ENCODE measurements at places on chromosomes 1 and 21.

DNA sequence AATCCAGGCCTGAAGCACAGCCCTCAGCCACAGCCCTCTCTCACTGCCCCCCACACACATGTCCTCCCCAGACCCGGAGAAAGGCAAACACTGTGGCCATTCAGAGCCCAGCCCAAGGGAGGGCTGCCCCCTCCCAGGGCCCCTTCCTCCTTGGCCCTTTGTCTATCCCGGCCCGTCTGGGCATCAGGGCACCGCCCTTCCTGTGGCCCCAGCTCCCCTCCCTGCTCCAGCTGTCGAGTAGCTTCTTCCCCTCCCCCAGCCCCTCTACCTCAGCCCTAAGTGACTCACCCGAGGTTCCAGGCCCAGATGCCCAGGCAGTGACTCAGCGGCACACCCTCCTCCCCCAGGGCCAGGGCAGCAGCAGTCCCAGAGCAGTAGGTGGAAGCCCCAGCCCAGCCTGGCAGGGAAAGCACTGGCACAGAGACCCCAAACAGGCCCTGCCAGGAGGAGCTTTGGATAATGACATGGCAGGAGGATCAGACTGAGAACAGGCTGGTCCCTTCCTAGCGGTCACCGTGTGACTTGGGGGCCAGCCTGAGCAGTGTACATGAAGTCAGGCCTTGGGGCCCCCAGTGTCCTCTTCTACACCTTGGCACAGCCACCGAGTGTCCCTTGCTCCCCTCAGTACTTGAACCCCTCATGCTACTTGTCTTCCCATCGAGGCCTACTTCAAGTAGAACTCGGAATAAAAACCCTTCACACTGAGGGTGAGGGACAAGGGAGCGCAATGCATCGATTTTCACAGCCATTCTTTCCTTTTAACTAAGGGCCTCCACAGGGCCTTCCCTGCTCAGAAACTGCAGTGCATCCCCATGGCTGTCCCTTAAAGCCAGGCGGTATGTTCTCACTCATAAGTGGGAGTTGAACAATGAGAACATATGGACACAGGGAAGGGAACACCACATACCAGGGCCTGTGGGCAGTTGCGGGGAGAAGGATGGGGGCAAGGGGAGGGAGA, 1.0 kb upstream of the S100A2 start:
- DNase-seq, result peak; percentile 81

GRCh38 chr1:209457401-209458125, 126.0 kb upstream of the CAMK1G start:
- no peak for DNase-seq

GRCh38 chr1:116853680-116854402, 55.9 kb upstream of the PTGFRN start:
- DNase-seq, result no peak

GRCh38 chr1:112699425-112700144, 7.3 kb downstream of the RHOC start:
- DNase-seq, result no peak

DNA sequence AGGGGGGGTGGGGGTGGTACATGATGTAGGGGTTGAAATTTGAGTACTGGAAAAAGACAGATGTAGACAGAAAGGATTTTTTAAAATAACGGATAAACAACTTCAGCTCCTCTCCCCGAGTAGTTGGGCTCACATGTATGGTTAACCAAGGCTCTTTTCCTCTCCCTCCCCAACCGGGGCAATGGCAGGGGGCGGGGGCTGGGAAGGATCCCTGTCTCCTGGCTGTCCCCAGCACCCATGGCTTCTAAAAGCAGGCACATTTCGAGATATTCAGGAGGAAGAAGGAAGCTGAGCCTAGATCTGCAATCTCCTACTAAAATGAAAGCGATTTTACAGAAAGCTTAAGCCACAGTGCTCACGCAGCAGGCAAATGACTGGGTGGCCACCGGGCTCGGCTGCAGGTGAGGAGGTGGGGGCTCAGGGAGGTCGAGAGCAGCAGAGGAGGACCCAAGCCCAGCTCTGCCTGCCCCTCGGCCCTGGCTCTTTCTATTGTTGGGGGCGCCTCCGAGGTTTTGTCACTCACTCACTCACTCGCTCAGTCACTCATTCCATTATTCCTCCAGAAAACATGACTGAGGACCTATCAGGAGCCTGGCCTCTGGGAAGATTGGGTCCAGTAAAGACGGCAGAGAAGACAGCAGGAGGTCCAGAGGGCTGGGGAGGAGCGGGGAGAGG, 573.3 kb downstream of the PTPRU start:
- DNase-seq, result no peak

GRCh38 chr1:47784497-47784822, 212.7 kb downstream of the TRABD2B start:
- DNase-seq, result no peak

DNA sequence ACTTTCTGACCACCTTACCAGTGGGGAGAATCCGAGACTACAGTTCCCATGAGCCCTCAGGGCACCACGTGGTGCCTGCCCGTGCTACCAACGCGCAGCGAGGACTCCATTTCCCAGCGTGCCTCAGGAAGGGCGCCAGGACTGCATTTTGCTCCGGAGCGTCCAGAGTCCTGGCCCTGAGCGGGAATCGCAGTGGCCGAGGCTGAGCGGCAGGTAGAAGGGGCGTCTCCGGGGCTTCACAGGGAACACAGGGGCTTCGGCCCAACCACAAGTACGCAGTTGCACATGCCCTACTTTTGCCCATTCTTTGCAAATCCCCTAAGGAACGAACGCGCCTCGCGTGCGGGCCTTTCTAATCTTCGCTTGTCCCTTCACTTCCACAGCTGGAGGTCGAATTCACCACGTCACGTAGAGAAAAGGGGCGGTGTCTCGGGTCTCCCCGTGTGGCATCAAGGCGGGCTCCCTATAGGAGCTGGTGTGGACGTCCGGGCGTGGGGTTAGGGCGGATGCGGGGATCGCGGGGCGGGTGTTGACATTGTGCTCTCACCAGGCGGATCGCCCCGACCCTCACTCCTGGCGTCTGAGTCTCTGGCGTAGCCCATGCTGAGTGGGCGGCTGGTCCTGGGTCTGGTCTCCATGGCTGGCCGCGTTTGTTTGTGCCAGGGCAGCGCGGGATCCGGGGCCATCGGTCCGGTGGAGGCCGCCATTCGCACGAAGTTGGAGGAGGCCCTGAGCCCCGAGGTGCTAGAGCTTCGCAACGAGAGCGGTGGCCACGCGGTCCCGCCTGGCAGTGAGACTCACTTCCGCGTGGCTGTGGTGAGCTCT, at the start of gene BOLA1:
BOLA1 (plus strand) TSS at position 109 of the 825 bp plus-strand sequence; CDS start at position 601, 492 bp downstream.
- peak; percentile 94 for DNase-seq

GRCh38 chr21:45427331-45428271, 22.6 kb downstream of the COL18A1 start:
- no peak for DNase-seq

DNA sequence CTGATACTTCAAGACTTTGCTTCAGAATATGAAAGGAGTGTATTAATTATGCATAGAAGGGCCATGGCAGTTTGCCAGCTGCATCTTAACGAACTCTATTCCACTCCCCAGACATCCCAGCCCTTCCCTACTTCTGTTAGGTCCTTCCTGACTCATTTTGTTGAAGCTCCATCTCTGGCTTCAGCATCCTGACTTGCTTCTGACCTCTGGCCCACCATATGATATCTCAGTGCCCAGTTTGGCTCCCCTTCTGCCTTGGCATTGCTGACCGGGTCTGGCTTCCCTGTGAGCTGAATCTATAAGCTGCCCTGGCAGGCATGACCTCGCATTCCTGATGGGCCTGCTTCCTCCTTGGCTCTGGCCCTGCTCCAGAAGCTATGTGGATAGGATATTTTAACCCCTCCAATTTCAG, 27.6 kb upstream of the ARHGAP29 start:
- no peak for DNase-seq

DNA sequence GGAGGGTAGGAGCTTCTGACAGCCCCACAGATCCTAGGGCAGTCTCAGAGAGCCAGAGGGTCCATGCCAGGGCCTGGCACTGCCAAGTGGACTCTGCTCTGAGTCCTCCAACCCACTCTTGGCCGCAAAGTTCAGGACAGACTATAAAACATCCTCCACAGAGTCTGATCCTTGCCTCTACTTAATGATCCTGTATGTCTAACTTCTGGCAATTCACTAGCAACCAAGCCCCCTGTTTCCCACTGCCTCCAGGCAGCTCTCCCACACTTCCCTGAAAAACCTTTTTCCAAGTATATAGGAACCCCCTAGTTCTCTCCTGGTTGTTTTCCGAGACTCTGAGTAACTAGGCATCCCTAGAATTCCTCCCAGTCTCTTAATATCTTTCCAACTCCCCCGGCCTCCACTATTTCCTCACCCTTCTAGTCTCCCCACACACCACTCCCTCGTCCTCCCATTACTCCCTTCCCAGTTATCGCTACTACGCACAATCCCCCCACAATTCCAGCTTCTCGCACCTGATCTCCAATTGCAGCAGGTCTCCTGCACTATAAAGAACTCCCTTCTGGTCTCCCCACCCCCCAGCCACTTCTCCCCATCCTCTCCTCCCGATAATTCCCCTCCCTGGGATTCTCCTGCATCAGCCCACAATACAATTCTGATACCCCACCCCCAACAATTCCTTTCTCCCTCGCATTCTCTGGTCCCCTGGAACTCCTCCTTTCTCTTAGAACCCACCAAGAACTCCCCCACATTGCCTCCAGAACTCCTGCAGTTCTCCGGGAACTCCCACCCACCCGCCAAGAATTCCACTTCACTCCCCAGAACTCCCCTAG, 574 bp downstream of the IGSF9 start:
- DNase-seq, result no peak

GRCh38 chr1:20470194-20470593, 15.8 kb downstream of the CAMK2N1 start:
- DNase-seq, result no peak

DNA sequence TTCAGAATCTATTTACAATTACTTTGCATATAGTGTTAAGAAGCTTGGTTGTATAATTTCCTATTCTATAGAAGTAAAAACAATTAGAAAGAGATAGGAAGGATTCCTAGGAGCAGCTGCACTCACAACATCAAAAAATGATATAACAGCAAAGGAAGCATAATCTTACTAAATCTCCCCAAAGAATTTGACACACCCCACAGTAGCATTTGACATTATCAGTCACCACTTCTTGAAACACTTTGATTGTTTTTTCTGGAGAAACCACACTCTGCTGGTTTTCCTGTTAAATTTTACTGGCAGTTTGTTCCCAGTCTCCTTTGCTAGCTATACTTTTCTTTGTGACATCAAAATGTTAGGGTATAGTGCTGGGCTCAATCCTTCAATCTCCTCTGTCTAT, 100.8 kb upstream of the KIAA1614 start:
- no peak for DNase-seq

- DNase-seq, result peak; percentile 24
Measured at GRCh38 chr1:236103646-236104218, 38.6 kb upstream of the GPR137B start.

- no peak for DNase-seq
Measured at GRCh38 chr1:30232288-30232899, 491.0 kb downstream of the MATN1 start.

DNA sequence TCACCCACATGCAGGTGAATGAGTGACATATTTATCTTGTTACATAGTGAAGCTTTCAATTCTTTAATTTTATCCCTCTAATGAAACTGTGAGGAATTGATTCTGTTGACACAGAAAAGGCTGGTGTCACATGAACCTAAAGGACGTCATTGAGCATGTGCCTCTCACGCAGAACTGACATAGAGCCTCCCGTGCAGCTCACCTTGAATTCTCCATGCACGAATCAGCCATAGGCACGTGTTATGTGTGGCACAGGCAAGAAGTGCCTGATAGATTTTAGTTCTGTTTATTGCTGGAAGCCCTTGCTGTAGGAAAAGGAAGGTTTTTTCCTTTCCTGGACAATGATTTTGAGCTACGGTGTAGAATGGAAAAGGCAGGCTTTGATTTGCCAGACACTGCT, 11.3 kb downstream of the ADARB1 start:
- no peak for DNase-seq

DNA sequence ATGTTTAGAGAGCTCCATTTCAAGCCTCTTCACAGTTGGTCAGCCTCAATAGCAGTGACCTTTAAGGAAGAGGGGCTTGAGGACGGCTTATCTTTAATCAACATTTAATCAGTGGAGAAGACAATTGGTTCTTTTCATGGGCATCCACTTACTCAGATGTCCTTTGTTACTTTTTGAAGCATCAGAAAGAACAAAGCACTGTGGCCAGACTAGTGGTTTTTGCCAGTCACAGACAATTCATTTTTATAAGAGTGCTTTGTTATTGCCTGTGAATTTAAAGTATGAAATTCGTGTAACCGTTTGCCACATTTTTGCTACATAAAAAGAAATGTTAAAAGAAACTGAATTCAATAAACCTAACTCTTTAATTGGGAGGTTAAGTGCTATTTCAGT, 222.8 kb downstream of the TPR start:
- DNase-seq, result no peak

GRCh38 chr1:65256860-65257708, 52.3 kb upstream of the DNAJC6 start:
- DNase-seq, result no peak

GRCh38 chr1:97745912-97746311, 174.9 kb downstream of the DPYD start:
- no peak for DNase-seq

GRCh38 chr1:224498574-224499170, 64.1 kb upstream of the WDR26 start:
- peak; percentile 18 for DNase-seq

DNA sequence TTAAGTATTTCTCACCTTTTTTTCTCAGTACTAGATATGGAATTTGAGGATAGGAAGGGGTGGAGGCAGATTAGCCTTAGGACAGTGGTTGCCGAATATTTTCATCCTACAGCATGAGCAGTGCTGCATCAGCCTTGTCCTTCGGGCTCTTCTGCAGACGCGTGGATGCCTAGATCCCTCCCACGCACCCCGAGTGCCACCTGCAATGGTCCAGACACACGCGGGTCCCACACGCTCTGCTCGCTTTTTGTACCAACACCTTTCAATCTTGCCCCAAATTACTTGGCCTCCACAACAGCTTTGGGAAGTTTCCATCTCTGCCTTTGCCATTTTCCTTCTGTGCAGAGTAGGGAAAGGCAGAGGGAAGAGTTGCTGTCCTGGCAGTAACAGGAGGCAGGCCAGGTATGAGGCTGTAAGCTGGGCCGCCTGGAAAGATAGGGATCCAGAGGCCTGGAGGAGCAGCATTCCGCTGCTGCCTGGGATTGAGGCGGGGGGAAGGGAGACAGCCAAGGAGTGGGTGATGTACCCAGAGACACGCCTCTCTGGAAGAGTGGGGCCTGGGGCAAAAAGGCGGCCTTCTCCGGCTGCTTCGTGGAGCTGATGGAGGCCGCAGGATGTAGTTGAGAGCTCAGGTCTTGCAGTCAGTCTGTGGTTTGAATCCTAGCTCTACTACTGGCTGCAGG, 467.7 kb downstream of the KIF26B start:
- DNase-seq, result peak; percentile 81

DNA sequence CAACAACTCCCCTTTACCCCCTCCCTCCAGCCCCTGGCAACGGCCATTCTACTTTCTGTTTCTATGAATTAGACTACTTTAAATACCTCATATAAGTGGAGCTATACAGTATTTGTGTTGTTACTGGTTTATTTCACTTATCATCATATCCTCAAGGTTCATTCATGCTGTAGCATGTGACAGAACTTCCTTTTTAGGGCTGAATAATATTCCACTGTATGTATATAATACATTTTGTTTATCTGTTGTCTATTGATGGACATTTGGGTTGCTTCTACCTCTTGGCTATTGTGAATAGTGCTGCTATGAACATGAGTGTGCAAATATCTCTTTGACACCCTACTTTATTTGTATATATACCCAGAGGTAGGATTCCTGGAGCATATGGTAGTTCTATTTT, 2.2 kb downstream of the NHLH1 start:
- DNase-seq, result no peak
